Head of caudate nucleus (tissue), 42 donors: ENCODE measurements at places on chromosomes 4 and X.

- DNase-seq = peak; percentile 39
Measured at GRCh38 chr4:112818594-112818965, 181.6 kb downstream of the LARP7 start.

DNA sequence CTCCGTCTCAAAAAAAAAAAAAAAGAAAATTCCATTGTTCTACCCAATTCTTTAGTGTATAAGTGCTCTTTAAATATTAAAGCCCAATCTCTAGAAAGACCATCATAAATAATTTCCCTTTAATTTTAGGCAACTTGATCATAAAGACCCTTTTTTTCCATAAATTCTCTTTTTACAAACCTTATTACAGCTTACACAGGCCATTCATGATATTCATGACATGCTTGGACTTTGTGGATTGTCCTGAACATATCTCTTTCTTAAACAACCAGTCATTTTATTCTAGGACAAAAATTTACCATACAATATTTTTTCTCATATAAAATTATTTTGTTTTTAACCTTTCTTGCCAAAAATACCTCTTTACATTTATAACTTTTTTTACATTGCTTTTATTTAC, 30.5 kb downstream of the TLR8 start:
- DNase-seq = no peak

- no peak for DNase-seq
Measured at GRCh38 chr4:150310159-150310895, 232.1 kb downstream of the DCLK2 start.

- no peak for DNase-seq
Measured at GRCh38 chr4:113339430-113339813, 290.0 kb downstream of the ANK2 start.

DNA sequence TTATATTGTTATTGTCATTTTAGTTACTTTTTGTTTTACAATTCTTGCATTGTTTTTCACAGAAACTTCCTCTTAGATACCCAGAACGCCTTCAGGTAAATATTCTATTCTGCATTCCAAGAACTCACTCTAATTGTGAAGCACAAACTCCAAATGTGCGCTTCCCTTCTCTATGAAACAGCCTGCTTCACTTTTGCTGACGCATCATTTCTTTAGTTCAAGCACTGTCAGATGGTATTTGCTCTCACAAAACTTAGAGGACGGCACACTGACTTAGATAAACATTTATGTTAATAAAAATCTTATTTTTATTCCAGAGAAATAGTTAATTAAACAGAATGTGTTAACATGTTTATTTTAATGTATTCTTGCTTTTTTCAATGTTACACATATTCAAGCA, 3.3 kb downstream of the CSN1S1 start:
- DNase-seq = no peak

DNA sequence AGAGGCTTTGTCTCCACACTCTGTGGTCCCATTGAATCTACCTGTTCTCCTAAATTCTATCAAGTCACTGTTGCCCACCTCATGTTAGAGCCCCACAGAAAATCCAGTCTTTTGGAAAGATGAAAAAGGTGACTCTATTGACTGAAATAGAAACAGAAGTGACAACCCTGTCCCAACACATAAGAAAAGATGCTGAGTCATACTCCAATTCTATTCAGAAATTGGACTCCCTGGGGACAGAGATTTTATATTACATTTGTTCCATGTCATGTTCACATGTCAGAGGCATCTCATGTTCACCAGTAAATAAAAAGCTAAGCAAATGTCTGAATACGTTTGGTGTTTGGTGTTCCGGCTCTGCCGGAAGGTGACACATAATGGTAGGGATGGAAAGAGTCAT, 2.9 kb upstream of the GRPR start:
- no peak for DNase-seq

- DNase-seq = no peak
Measured at GRCh38 chr4:151522866-151523519, 114.0 kb downstream of the FHIP1A start.

GRCh38 chr4:5999356-5999755, 18.9 kb downstream of the C4orf50 start:
- no peak for DNase-seq

DNA sequence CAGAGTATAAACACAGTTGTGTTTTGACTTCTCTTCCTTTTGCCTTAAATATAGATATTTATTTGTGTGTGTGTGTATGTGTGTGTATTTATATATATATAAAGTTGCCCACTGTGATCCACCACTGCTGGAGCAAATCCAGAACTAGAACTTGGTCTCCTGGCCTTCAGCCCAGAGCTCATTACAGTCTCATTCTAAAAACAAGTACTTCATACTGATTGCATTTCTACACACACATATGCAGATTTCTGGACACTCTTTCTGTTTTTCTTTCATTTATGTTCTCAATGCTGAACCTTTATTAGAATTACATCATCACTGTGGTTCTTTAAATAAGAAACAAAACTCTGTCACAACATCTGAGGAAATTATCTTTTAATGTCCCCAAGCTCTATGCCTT, 381 bp downstream of the TXK start:
- no peak for DNase-seq

GRCh38 chrX:4668802-4669536, 955.5 kb upstream of the PRKX start:
- no peak for DNase-seq

DNA sequence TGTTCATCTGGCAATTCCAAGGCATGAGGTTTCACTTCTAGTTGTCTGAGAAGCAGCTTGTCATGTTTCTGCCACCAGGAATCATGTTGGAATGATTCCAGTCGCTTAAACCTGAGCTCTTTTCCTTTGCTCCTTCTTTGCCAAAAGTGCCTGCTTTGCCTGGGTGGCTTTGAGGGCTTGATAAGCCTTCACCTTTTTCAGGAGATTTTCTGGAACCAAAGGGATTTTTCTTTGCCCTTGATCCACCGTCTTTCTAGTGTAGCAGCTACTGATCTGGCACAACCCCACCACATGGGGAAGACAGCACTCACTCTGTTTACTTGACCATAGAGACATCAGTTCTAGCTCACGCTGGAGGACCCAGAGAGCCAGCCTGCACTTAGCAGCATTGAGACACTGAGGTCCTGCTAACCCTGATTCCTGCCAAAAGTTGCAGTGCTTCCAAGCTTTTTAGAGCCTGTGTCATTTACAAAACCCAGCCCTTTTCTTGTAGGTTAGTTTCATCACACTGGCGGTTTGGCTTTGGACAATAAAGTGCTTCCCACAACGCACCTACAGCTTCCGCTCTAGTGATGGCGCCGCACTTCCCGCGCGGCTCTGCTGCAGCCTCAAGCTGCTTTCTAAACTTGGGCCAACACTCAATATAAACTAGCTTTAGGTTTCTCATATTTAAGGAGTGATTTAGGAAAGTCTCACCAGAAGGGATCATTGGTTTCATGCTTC, 7.3 kb upstream of the CCNI start:
- no peak for DNase-seq

GRCh38 chr4:45438047-45438446, 685.8 kb downstream of the GABRG1 start:
- DNase-seq = no peak

DNA sequence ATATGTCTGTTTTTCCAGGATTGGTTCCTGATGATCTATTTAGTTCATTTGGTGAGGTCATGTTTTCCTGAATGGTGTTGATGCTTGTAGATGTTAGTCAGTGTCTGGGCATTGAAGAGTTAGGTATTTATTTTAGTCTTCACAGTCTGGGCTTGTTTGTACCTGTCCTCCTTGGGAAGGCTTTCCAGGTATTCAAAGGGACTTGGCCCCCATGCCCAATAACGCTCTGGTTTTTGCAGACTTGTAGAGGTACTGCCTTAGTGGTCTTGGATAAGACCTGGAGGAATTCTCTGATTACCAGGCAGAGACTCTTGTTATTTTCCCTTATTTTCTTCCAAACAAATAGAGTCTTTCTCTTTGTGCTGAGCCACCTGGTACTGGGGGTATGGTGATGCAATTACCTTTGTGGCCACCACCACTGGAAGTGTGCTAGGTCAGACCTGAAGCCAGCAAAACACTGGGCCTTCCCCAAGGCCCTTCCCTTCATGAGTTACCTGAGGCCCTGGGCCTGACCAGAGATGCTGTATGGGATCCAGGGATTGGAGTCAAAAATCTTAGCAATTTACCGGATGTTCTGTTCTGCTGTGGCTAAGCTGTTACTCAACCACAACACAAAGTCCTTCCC, 63.3 kb upstream of the RXFP1 start:
- no peak for DNase-seq

DNA sequence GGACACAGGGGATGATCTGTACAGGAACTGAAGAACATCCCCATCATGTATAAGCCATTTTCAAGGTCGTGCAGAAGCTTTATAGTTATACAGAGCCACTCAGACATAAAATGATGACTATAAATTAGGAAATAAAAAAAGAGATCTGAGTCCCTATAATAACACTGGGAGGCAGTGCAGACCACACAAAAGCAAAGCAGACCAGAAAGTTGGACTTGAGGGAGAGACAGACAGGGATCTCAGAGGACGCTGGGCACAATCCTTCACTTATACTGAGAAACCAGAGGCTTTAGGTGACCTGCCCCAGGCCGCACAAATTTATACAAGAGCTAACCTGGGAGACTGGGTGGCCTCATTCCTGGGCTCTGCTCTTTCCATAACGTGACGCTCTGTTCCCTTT, 70.5 kb downstream of the HADH start:
- DNase-seq = peak; percentile 19

DNA sequence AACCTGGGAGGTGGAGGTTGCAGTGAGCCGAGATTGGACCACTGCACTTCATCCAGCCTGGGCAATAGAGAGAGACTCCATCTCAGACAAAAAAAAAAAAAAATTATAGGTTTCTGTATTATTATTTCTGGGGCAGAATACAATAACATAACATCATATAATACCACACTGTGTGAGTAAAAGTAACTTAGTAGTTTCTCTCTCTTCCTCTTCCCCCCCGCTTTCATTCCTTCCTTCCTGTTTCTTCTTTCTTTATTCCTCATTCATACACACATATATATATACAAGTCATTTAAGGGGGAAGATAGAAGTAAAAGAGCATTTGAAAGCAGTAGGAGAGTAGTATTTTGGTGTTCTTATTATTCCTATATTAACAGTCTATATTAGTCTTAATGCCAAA, 55.9 kb upstream of the FHDC1 start:
- no peak for DNase-seq

GRCh38 chr4:66567551-66567950, 897.3 kb upstream of the EPHA5 start:
- no peak for DNase-seq

GRCh38 chrX:3526731-3527130, 180.3 kb upstream of the MXRA5 start:
- DNase-seq = no peak

GRCh38 chr4:107213410-107213809, 177.3 kb upstream of the DKK2 start:
- no peak for DNase-seq

GRCh38 chrX:71067089-71067488, 1.0 kb downstream of the SNX12 start:
- DNase-seq = no peak

- no peak for DNase-seq
Measured at GRCh38 chrX:82658492-82658891, 849.6 kb upstream of the POU3F4 start.

DNA sequence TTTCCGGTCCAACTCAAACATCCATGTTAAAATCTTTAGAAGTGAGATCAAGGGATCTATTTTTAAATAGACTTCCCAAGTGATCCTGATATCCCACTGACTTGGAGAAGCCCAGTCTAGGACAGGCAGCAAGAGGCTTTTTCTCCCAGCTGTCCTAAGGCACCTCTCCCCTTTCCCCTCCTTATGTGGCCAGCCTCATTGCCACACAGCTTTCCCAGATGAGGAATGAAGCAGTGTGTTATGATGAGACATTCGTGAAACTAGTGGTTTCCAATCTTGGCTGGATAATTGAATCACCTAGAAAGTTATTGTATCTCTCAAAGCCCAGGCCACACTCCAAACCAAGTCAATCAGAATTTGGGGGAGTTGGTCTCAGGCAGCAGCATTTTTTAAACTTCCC, 16.8 kb upstream of the HSD17B13 start:
- no peak for DNase-seq

DNA sequence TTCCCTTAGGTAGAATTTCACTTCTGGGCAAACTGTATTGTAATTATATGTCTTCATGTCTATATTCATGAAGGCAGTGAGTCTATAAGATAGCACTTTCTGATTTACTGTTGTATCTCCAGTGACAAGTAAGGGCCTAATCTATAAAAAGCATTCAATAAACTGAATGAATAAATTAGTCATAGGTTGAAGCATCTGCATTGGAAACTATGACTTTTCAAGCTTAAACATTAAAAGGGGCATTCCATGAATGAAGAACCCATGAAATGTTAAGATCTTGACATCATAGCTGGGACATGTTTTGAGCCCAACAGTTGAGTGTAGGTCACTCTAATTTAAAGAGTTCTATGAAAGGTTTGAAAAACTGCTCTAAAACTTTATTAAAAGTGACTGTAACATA, 159.3 kb upstream of the LCORL start:
- no peak for DNase-seq

- DNase-seq = no peak
Measured at GRCh38 chr4:75142382-75142781, 209.5 kb downstream of the PARM1 start.

DNA sequence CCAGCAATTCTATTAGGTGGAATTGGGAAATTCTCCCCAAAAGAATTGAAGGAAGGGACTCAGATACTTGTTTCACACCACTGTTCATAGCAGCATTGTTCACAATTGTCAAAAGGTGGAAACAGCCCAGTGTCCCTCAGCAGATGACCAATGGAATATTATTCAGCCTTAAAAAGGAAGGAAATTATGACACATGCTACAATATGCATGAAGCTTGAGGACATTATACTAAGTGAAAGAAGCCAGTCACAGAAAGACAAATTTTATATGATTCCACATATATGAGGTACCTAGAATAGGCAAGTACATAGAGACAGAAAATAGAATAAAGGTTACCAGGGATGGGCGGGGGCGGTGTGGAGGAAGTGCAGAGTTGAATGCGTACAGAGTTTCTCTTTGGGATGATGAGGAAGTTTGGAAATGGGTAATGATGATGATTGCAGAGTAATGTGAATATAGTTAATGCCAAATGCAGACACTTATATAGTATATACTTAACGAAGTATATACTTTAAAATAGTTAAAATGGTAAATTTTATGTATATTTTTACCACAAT, 29.6 kb downstream of the DOCK11 start:
- DNase-seq = no peak

DNA sequence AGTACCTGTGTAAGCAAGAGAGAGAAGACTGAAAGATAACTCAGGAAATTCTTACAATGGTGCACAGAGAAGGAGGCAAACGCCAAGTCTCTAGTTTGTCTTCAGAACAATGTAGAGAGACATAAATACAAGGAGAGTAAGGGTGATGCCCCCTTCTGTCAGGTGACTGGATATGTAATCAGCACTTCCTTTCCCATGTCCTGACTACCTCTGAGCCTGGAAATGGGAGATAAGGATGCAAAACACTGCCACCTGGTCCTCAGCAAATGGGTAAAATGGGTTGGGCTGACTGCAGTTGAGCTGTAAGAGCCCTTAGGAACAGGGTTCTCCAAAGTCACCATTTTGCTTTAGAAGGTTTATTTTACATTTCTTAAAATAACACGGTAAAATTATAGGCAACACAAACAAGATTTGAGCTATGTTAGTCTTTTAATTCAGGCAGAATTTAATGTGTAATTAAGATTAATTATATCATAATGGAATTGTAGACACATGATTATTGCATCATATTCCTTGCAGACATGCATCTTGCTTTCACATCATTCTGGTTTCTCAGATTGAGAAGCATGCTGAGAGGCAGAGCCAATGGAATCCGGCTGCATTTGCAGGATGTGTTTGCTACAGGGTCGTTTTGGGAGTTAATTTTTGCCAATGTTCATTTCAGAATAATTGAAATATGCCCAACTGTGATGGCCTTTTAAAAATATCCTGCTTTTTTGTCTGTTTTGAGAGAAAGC, 37.2 kb upstream of the ARX start:
- DNase-seq = no peak

GRCh38 chr4:182916483-182917181, 554 bp downstream of the DCTD start:
- DNase-seq = peak; percentile 41
